ENCODE measurements at places on chromosomes 7 and 10.

- DNase-seq, result no peak
These were observed 86.8 kb downstream of the CPEB3 start for GRCh38 chr10:92203919-92204623.

DNA sequence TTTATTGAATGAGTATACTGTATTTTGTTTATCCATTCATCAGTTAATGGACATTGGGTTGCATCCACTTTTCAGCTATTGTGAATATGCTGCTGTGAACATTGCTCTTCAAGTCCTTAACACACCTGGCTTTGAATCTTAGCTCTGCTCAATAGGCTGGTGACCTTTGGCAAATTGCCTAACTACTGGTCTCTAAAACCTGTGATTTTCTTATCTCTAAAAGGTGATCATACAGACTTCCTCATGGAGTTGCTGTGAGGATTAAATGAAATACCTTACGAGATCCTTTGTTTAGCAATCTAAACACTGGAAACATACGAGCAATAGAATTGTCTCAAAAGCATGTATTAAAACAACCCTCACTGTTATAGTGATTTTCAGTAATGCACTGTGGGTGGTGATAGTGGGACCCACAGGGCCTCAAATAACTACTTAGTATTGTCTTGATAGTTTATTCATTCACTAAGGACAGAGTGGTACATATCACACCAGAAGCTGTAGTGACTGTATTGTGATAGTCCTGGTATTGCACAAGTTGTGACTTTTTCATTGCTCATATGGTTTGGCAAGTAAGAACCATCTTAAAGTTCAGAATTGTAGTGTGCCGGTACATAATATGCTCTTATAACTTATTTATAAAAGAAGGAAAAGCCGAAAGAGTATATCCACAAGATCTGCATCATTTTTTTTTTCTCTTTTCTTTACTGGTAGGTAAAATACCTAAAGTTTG lies 257.6 kb downstream of the EXOC4 start:
- no peak for DNase-seq

- DNase-seq, result no peak
These were observed 929 bp upstream of the ANXA11 start for GRCh38 chr10:80206277-80206655.

- no peak for DNase-seq
These were observed 107.4 kb downstream of the ATXN7L1 start for GRCh38 chr7:105768898-105769507.

DNA sequence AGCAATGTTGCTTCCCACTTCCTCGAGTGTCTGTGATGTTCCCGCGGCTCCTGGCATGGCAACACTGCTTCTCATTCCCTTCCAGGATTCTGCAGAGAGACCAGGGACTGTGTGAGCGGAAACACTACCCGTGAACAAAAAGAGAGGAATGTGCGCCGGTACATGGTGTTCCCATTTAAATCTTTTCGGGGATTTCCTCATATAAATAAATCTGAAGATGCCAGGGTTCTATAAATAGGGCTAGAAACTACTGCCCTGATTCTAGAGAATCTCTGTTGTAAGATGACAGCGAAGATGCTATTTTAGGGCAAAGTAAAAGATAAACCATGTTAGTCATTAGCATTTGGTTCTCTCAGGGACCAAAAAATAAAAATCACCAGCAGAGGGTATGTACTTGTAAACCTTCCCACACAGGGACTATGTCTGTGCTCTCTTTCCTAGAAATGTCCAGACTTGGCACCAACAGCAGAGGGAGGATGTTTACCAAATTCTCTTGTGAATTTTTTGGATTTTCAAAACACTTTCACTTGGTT lies 92.2 kb upstream of the DDC start:
- peak; percentile 31 for DNase-seq

GRCh38 chr7:351256-351655 lies 61.3 kb downstream of the FOXL3 start:
- DNase-seq, result no peak
